ENCODE measurements at places on chromosomes 7 and 10.

GRCh38 chr10:95661818-95662217 lies 5.3 kb upstream of the ALDH18A1 start:
- DNase-seq = no peak

- no peak for DNase-seq
These were observed 123.0 kb upstream of the SVIL start for GRCh38 chr10:29757551-29758297.

DNA sequence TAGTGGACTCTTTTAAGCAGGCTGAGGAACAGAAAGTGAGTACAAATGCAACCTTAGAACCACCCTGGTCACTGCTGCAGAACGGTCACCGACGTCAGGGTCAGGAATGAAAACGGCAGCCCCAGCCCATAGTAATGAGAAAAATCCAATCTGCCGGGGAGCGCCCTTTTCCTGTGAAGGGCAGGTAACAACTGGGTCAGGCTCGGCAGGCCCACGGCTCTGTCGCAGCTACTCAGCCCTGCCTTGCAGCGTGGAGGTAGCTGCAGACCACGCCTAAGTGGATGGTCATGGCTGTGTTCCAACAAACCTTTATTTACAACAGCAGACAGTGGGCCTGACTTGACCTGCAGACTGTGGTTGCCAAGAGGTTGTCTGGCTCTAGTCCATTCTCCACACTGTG lies 563.2 kb downstream of the DNAJB6 start:
- no peak for DNase-seq

DNA sequence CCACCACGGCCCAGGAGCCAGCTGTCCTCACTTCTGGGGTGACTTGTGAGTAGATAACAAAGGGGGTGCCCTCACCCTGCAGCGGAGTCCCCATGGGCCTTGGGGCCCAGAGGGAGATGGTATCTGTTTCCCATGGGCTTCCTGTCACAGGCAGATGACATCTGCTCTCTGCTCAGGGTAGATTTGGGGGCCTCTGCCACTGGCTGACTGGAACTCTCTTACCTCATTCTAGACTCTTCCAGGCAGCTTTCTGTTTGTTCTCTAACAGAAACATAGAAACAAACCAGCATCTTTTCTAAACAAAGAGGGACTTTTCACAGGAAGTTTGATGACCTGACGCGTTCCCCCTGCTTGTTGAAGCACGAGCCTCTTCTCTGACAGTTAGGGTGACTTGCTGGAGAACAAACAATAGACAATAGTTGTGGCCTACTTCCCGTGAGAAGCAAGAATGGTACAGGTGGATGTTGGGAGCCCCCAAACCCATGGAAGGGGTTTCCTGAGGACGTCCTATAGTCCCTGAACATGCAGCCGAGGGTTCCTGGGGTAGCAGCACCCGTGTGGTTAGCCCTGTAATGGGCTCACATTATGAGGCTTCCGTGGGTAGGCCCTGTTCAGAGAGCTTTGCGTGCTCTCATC lies 61.6 kb downstream of the GRK5 start:
- peak; percentile 33 for DNase-seq

GRCh38 chr7:81484261-81484660 lies 285.6 kb downstream of the HGF start:
- peak; percentile 20 for DNase-seq

GRCh38 chr7:100126931-100127865 lies at the start of gene MBLAC1:
Gene MBLAC1, plus strand, starts transcription at chr7:100126967. Its CDS starts 429 bp downstream, at chr7:100127396.
- peak; percentile 81 for DNase-seq

GRCh38 chr10:96118604-96119450 lies 11.3 kb upstream of the ZNF518A start:
- no peak for DNase-seq

- no peak for DNase-seq
These were observed 77.4 kb downstream of the LRMDA start for GRCh38 chr10:75508814-75509306.

- DNase-seq = no peak
These were observed 85.5 kb upstream of the CACUL1 start for GRCh38 chr10:118840071-118840775.

- no peak for DNase-seq
These were observed 36.5 kb downstream of the COA1 start for GRCh38 chr7:43692582-43693373.

GRCh38 chr7:36265680-36266079 lies 112.6 kb downstream of the EEPD1 start:
- peak; percentile 94 for DNase-seq

- DNase-seq = peak; percentile 29
These were observed at the start of gene LRRC4 for GRCh38 chr7:128030654-128031611. Gene LRRC4, minus strand, starts transcription at chr7:128031437. Its CDS starts 797 bp downstream, at chr7:128030640.

DNA sequence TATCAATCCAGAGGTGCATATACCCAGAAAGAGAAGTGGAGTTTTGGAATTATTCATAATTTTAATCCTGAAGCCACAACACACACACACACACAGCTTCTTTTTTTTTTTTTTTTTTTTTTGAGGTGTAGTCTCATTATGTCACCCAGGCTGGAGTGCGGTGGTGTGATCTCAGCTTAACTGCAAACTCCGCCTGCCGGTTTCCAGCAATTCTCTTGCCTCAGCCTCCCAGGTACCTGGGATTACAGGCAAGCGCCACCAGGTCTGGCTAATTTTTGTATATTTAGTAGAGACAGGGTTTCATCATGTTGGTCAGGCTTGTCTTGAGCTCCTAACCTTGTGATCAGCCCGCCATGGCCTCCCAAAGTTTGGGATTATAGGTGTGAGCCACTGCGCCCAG lies 35.4 kb downstream of the TET1 start:
- no peak for DNase-seq

DNA sequence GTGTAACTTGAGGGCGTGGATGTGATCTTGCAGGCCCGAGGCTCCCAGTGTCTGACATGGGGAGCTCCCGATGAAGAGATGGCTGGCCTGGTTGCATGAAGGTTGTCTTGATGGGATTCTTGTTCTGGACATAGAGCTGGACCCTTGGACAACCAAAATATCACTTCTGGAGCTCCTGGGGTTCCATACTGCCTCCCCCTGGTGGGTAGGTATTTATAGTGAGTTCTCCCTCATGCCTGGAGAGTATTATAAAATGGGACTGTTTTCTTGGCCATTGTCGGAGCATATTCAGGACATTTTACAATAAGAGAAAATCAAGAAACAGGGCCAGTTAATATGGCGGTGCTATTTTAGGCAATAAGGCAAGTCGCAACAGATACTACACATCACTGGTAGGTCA lies 32.6 kb upstream of the GIMAP8 start:
- DNase-seq = no peak

DNA sequence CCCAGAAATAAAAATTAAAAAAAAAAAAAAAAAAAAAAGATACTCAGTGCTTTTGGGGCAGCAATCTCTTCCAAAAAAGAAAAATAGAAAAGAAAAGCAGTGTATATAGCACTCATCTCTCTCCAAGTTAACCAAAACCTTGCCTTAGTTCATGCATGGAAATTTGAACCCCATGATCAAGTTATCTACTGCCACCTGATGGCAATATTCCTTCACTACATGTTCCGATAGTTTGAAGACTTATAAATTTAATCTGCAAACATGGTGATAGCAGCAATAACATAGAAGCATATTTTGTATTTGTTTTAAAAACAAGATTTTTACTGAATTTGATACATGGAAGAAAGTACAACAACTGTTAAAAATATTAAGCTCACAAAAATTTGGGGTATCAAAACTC lies 48.6 kb upstream of the SLIT1 start:
- no peak for DNase-seq

- no peak for DNase-seq
These were observed 11.4 kb upstream of the ZNF248 start for GRCh38 chr10:37868796-37869195.

- peak; percentile 66 for DNase-seq
These were observed 4.6 kb upstream of the SERPINE1 start for GRCh38 chr7:101121991-101122932.

DNA sequence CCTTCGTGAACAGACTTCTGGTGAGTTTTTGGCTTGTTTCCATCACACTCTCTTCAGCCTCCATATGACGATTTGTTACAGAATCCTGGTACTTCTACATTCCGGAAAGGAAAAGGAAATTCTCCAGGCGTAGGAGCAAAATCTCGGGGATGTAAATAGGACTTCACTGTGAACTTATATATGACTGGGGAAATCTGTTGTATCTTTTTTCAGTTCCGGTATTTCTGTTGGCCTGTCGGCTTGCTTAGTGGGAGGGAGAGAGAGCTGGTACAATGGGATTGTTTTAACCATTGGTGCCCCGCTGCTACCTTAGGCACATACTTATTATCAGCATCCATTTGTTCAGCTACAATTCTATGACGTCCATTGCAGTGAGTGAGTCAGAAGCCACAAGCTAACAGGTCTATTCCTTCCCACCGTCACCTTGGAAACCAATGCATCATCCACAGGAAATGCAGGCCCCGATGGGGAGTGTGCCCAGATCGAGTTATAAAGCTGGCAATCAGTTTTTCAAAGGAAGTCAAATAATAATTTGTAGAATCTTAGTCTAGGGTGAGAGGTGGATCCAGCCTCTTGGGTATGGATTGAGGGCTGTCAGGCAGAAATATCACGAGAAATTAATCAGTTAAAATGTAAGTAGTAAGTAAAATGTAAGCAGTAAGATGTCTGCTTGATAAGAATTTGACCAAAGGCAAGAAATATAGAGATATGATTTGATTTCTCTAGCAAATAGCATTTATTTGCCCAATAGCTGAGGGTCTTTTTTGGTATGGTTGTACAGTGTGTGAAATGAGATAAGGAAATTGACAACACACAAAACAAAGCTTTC lies 92.0 kb upstream of the MKLN1 start:
- peak; percentile 92 for DNase-seq

DNA sequence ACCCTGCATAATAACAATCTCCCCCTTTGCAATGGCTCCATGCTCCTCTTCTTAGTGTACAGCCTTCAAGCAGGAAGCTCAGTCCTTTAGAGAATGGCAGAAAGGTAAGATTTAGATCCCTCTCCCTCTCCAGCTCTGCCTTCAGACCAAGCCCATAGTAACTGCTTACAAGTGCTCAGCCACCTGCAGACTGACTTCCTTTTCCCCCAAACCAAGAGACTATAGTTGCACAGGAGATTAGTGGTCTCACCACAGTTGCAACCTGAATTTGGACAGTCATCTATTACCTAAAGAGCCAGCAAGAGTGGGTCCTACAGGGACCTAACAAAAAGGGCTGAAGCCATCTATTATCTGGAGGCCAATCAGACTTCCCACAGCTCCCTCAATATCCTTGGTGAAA lies 16.5 kb downstream of the FBXL13 start:
- DNase-seq = no peak

DNA sequence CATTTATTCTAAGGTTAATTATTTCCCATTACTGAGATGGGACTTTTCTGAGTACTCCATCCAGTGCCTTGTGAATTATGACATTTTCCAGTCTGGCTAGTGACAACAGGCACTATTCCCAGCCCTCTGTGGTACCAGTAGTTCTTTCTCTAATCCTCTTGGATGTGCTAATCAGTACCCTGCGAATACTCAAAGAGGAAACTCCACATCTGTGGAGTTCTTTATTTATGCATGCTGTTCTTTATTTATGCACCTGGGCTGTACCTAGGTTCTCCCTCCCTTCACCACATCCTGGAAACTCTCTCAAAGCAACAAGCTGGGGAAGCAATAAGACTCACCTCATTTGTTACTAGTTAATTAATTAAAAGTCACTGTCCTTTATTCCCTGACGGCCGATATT lies 83.5 kb downstream of the TSPAN12 start:
- DNase-seq = no peak

- no peak for DNase-seq
These were observed 195.4 kb upstream of the ADARB2 start for GRCh38 chr10:1932692-1933094.

DNA sequence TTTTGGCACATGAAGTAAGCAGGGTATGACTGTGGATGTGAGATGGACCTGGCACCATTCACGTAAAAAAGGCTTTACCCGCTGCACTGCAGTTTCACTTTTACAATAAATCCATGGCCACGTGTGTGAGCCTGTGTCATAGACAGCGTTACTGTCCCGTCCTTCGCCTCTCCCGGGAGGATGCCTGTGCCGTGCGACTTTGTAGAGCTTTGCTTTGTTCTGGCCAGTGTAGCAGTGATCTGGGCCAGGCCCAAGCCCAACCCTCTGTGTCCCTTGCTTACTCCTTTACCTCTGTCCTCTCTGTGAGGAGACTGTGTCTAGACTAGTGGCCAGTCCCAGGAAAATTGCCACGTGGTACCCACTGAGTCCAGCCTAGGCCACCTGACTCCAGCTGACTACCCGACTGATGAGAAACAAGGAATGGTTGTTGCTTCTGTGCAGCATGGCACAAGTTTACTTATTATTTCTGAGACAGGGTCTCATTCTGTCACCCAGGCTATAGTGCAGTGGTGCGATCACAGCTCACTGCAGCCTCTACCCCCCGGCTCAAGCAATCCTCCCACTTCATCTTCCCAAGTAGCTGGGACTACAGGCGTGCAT lies 48.1 kb downstream of the JAKMIP3 start:
- no peak for DNase-seq

DNA sequence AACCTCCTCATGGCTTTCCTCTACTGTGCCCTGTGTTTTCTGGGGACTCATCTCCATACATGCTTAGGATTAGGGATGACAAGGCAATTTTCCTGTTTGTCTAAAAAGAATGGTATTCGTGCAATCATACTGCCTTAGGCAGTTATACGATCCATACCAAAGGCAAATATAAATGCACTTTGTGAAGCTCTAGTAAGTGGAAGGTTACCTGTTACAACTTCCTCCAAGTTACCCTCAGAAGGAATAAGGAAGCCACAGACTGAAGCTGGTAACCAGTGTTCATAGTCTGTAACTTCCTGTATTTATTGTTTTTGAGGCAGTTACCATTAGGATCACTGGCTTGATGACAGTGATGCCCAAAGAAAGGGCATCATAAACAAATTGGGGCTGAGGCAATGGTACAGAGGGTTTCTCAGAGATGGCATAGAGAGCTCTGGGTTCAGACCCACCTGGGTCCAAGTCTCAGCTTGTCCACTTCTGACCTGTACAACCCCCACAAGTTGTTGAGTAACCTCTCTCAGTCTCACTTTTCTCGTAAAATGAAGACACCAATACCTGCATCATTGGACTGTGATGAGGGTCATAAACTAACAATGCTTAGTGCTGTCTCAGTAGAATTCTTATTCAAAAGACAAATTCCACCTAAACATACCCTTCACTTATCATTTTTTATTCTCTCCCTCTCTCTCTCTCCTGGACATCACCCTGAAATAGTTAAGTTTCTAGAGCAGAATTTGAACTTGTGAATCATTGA lies 138.2 kb downstream of the ELMO1 start:
- peak; percentile 68 for DNase-seq

DNA sequence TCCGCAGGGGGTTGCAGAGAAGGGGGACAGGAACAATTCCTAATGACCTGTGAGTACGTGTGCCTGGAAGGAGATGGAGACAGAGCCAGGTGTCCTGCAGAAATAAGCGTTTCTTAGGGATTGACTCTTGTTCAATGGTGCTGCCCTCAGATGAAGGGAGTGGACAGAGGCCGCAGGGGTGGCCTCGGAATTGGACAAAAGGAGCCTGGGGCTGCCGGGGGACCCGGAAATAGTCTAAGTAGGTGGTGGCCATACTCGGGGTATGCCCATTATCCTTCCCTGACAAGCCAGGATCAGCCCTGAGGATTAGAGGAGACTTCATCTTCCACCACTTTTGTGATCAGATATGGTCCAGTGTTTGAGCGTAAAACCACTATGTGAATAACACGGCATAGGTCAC lies 39.2 kb downstream of the ELFN1 start:
- no peak for DNase-seq

Measured in CD14-positive monocyte (primary cell).